ENCODE measurements at places on chromosomes 5 and 9. TPM values are rescaled to one million over a fixed set of nuclear protein-coding genes. Genes with fewer than 3 reads are reported as not detected.
A peak's percentile ranks its signal among the peaks of the same experiment; 100 is the strongest.

GRCh38 chr5:154791535-154791934 is 36.4 kb downstream of the LARP1 start:
- no peak for DNase-seq
- H3K27ac ChIP-seq: no peak overlapping the region
- peaks cover 6% of the 10 kb centered on the region for H3K4me1 ChIP-seq

GRCh38 chr9:74784506-74784905 is 103.2 kb downstream of the TRPM6 start:
- H3K36me3 ChIP-seq: no peaks in the 10 kb centered on the region
- no peak for DNase-seq
- no peak overlapping the region for H3K27ac ChIP-seq
- H3K4me1 ChIP-seq: no peaks in the 10 kb centered on the region
- peaks cover 11% of the 10 kb centered on the region for H3K27me3 ChIP-seq
- no peak overlapping the region for H3K4me3 ChIP-seq

DNA sequence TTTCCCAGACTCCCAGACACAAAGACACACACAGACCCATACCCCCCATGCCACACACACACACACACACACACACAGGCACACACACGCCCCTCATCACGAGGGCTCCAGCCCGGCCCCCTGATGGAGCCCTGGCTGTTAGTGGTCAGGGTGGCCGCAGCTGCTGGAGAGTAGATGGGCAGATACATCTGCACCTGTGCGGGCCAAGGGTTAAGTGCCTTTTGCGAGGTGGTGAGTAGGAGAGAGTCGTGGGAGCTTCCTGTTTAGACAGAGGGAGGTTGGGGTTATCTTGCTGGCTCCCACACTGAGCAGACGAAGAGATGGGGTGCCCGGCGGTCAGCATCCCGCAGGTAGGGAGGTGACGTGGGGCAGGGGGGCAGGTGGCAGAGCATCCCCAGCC is 8.2 kb downstream of the PRRX2 start:
- no peak overlapping the region for H3K27ac ChIP-seq
- no peaks in the 10 kb centered on the region for H3K4me1 ChIP-seq
- no peaks in the 10 kb centered on the region for H3K36me3 ChIP-seq
- DNase-seq: no peak
- no peak overlapping the region for H3K4me3 ChIP-seq

- no peak for DNase-seq
- H3K4me1 ChIP-seq: no peaks in the 10 kb centered on the region
- no peak overlapping the region for H3K27ac ChIP-seq
- H3K36me3 ChIP-seq: no peaks in the 10 kb centered on the region
Measured at GRCh38 chr5:109062664-109063063, 315.0 kb downstream of the FER start.

GRCh38 chr9:128275198-128276007 is at the start of gene GOLGA2:
TSS of gene GOLGA2 (minus strand) at chr9:128276007. CDS start at chr9:128275976, 31 bp downstream.
- peak; percentile 71 for DNase-seq
- peak within 1 kb of the TSS; percentile 83 for H3K27ac ChIP-seq
- no peaks in the 10 kb centered on the region for H3K4me1 ChIP-seq

DNA sequence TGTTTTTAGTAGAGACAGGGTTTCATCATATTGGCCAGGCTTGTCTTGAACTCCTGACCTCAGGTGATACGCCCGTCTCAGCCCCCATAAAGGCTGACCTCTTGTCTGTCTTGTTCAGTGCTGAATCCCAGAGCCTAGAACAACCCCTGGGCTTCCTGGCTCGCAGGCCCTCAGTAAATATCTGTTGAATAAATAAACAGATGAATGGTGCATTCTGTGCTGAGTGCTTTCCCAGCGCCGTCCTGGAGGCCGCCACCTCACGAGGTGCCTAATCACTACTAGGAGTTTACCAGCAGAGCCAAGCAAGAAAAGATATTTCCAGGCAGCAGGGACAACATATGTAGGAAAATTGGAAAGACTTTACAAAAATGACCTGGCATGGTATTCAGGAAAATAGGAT is 88.5 kb downstream of the SNX24 start:
- peaks cover 2% of the 10 kb centered on the region for H3K4me1 ChIP-seq
- H3K27me3 ChIP-seq: no peaks in the 10 kb centered on the region
- peaks cover 3% of the 10 kb centered on the region for H3K36me3 ChIP-seq
- no peak overlapping the region for H3K27ac ChIP-seq

GRCh38 chr5:1338506-1339070 is 6.3 kb downstream of the CLPTM1L start:
- DNase-seq: no peak
- no peak overlapping the region for H3K27ac ChIP-seq
- H3K36me3 ChIP-seq: peaks cover 66% of the 10 kb centered on the region
- peaks cover 3% of the 10 kb centered on the region for H3K4me1 ChIP-seq
- H3K27me3 ChIP-seq: no peaks in the 10 kb centered on the region
- H3K4me3 ChIP-seq: no peak overlapping the region

GRCh38 chr9:125911861-125912644 is 164.9 kb downstream of the PBX3 start:
- DNase-seq: no peak
- no peaks in the 10 kb centered on the region for H3K27me3 ChIP-seq
- H3K4me1 ChIP-seq: no peaks in the 10 kb centered on the region
- no peak overlapping the region for H3K27ac ChIP-seq
- H3K36me3 ChIP-seq: no peaks in the 10 kb centered on the region
- H3K4me3 ChIP-seq: no peak overlapping the region

DNA sequence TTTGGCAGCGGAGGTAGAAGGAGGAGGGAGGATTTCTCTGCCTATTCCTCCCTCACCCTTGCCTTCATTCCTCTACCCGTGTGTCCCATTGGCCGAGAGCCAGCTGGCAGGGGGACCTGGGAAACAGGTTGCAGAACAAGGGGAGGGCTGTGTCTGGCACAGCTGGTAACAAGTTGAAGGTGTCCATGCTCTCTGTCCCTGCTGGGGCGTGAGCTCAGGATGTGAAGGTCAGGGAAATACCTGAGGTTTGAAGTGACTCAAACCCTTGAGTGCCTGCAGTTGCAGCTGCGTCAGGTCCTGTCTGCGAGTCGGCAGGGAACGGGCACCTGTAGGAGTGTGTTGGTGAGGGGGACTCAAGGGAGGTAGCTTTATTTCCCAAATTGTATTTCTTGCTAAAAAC is 16.2 kb downstream of the MIGA2 start:
- no peaks in the 10 kb centered on the region for H3K27me3 ChIP-seq
- no peak for DNase-seq
- no peak overlapping the region for H3K4me3 ChIP-seq
- H3K36me3 ChIP-seq: peaks cover 13% of the 10 kb centered on the region

DNA sequence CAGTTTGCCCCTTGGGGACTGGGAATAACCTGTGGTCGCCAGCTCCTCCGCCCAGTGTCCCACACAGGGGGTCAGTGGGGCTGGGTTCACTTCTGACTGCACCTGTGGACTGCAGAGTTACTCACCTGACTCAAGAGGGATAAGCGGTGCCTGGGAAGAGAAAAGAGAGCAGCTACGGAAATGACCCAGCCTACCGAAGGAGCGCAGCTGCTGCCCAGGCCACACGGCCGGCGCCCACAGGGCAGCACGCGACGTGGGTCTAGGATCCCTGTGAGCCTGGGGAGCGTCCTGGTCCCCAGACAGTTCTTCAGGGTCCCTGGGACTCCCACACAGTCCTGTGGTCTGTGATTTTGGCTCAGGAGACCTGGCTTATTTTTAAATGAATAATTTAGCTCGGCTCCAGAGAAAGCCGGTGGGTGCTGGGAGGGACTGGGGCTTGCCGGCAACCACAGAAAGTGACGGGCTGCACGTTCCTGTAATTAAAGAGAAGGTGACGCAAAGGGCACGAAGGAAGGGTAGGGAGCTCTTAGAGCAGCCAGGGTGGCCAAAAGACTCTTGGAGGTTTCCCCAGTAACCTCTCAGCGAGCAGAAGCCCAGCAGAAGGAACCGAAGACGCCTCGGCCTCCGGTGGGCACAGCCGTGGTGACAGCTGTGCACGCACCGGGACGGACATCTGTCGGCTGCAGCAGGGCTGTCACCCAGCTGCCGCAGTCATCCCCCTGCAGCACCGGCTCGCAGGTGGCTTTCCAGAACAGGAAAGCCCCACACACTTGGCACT is 97.5 kb upstream of the FCN2 start:
- H3K36me3 ChIP-seq: no peaks in the 10 kb centered on the region
- H3K27me3 ChIP-seq: no peaks in the 10 kb centered on the region
- no peaks in the 10 kb centered on the region for H3K4me1 ChIP-seq

- no peaks in the 10 kb centered on the region for H3K27me3 ChIP-seq
- no peak for DNase-seq
- no peak overlapping the region for H3K4me3 ChIP-seq
- no peaks in the 10 kb centered on the region for H3K4me1 ChIP-seq
- no peaks in the 10 kb centered on the region for H3K36me3 ChIP-seq
- no peak overlapping the region for H3K27ac ChIP-seq
Measured at GRCh38 chr9:109791003-109791677, 11.1 kb downstream of the PALM2AKAP2 start.

GRCh38 chr9:125548141-125548540 is 158.9 kb downstream of the MAPKAP1 start:
- DNase-seq: no peak
- no peaks in the 10 kb centered on the region for H3K36me3 ChIP-seq
- no peaks in the 10 kb centered on the region for H3K4me1 ChIP-seq
- no peak overlapping the region for H3K27ac ChIP-seq

DNA sequence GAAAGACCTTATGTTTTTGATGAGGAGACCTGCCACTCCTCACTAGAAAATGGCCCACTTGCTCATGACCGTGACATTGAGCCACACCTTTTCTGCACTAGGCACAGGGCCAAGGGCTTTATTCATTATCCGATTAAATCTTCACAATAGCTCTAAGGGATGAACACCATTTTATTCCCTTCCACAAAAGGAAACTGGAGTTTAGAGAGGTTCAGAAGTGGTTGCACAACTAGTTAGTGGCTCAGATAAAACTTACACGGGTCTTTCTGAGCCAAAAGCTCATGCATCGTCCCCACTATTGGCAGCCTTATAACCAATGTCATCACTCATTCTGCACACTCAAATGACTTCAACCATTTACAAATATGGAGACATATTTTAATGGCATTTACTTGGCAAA is 39.4 kb downstream of the SUSD1 start:
- no peaks in the 10 kb centered on the region for H3K4me1 ChIP-seq
- no peaks in the 10 kb centered on the region for H3K36me3 ChIP-seq
- no peaks in the 10 kb centered on the region for H3K27me3 ChIP-seq
- no peak overlapping the region for H3K27ac ChIP-seq
- no peak for DNase-seq

DNA sequence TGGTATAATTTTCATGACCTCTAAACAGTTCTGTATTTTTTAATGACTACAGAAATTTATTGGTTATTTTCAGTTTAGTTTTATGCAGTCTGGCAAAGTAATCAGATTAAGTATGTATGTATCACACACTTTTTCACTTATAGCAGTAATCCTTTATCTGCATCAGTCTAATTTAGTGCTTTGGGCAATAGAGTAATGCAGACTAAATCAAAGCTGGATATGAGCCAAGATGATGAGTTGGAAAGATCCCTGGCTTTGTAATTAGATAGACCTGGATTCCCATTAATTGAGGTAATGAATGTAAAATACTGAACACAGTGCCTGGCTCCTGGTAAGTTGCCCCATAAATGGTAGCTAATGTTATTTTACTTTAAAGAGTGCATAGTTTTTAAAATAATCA is 215.4 kb upstream of the TLX3 start:
- no peak for DNase-seq
- no peak overlapping the region for H3K27ac ChIP-seq
- H3K36me3 ChIP-seq: no peaks in the 10 kb centered on the region
- H3K4me3 ChIP-seq: no peak overlapping the region
- no peaks in the 10 kb centered on the region for H3K4me1 ChIP-seq

- no peaks in the 10 kb centered on the region for H3K36me3 ChIP-seq
- no peak overlapping the region for H3K4me3 ChIP-seq
- DNase-seq: no peak
- no peaks in the 10 kb centered on the region for H3K4me1 ChIP-seq
- H3K27ac ChIP-seq: no peak overlapping the region
Measured at GRCh38 chr5:82684165-82684564, 393.0 kb downstream of the TMEM167A start.

- no peak overlapping the region for H3K4me3 ChIP-seq
- no peak for DNase-seq
- peaks cover 10% of the 10 kb centered on the region for H3K36me3 ChIP-seq
- no peak overlapping the region for H3K27ac ChIP-seq
- H3K4me1 ChIP-seq: no peaks in the 10 kb centered on the region
- H3K27me3 ChIP-seq: no peaks in the 10 kb centered on the region
Measured at GRCh38 chr9:114638404-114638803, 19.2 kb downstream of the TEX53 start.

DNA sequence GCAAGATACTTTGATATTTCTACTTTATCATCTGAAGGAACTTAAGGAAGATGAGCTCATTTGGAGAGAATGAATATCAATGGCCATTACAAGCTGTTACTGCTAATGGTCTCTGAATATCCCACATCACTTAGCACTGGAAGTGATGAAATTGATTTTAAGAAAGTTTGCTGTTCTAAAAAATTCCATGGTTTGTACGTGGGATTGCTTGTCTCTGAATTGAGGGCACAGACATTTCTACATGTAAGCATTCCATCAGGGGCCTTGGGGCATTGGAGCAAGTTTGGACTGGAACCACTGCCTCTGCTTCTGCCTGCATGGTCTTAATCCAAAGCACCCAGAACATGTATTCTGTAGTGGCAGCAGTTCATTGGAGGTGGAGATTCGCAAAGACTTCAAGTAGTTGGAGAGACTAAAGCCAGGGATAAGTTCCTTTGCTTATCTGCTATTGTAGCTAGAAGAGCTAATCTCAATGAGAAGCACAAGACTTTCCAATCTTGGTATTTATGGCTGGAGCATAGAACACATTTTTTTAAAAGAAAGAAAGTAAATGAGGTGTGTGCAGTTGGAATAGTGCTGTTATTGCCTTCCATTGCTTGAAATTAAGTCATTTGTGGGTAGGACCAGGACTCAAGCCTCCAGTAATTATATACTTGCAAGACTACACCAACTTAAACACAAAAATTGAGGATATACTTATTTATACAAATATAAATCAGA is 424.2 kb downstream of the SPATA31D1 start:
- H3K4me1 ChIP-seq: no peaks in the 10 kb centered on the region
- DNase-seq: no peak
- no peaks in the 10 kb centered on the region for H3K27me3 ChIP-seq
- H3K36me3 ChIP-seq: no peaks in the 10 kb centered on the region
- no peak overlapping the region for H3K27ac ChIP-seq
- no peak overlapping the region for H3K4me3 ChIP-seq

GRCh38 chr9:121736934-121737462 is 85.6 kb downstream of the DAB2IP start:
- peaks cover 4% of the 10 kb centered on the region for H3K4me1 ChIP-seq
- H3K27me3 ChIP-seq: no peaks in the 10 kb centered on the region
- peak; percentile 92 for DNase-seq
- no peaks in the 10 kb centered on the region for H3K36me3 ChIP-seq
- no peak overlapping the region for H3K27ac ChIP-seq

GRCh38 chr9:91423785-91424402 is at the start of gene NFIL3:
TSS of gene NFIL3 (minus strand) at chr9:91423832. CDS start at chr9:91410734, 13,098 bp downstream.
- DNase-seq: peak; percentile 88
- no peaks in the 10 kb centered on the region for H3K36me3 ChIP-seq
- H3K4me3 ChIP-seq: peak within 1 kb of the TSS; percentile 95
- peaks cover 3% of the 10 kb centered on the region for H3K4me1 ChIP-seq

GRCh38 chr9:116490321-116490720 is 196.8 kb upstream of the TRIM32 start:
- no peaks in the 10 kb centered on the region for H3K27me3 ChIP-seq
- H3K36me3 ChIP-seq: no peaks in the 10 kb centered on the region
- H3K27ac ChIP-seq: no peak overlapping the region
- no peak overlapping the region for H3K4me3 ChIP-seq

Gene CBY3
- not detected for total RNA-seq

Gene LRRC19
- not detected for total RNA-seq

Gene SHISAL2B
- 106 TPM for total RNA-seq

Gene MYOT
- not detected for total RNA-seq

Gene IER5L
- 6.1 TPM for total RNA-seq

Gene SV2C
- not detected for total RNA-seq

All from endodermal cell (in vitro differentiated cells).